ENCODE measurements at places on chromosomes 2 and 18. TPM values are rescaled to one million over a fixed set of nuclear protein-coding genes. Genes with fewer than 3 reads are reported as not detected.

ERBB4 gene
- 0.16 TPM for total RNA-seq

FTCDNL1 gene
- total RNA-seq = 1.5 TPM

SIGLEC15 gene
- 8.4 TPM for total RNA-seq

IL36A gene
- total RNA-seq = 2.0 TPM

DYNAP gene
- total RNA-seq = not detected
